ENCODE measurements at places on chromosomes 5 and 9.

DNA sequence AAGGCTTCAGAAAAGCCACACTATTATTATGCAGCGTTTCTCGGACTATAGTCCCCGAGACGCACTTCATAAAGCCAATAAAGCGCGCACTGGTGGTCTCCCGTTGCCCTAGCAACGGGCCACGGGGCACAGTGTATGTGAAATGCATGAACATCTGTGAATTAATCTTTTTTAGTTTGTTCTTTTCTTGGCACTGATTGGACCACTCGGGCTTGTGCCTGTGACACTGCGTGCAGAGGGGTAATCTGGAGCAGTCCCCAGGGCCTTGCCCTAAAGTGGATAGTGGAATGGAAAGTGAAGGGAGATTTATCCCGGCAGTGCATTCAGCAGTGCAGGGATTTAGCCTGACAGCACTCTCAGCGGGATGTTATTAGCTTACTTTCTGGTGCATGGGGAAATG is 92.1 kb downstream of the TLE4 start:
- DNase-seq, result no peak

DNA sequence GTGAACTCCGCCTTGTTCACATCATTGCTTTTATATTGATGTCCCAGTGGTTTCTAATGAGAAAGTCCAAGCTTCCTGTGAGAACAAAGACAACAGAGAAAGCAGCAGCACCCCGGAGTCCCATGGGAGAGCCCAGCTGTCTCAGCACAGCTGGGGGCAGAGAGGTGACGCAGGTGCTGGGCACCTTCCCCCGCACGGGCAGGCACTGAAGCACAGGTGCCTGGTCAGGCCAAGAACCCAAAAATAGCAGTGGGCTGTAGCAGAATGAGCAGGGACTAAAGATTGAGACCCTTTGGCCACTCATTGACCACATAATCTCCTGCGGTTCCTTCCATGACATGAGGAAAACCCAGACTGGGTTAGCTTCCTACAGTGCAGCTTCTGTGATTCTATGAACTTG is 18.8 kb downstream of the SRD5A1 start:
- no peak for DNase-seq

- DNase-seq, result no peak
Observed at GRCh38 chr9:126373241-126373640, 46.6 kb downstream of the MVB12B start.

DNA sequence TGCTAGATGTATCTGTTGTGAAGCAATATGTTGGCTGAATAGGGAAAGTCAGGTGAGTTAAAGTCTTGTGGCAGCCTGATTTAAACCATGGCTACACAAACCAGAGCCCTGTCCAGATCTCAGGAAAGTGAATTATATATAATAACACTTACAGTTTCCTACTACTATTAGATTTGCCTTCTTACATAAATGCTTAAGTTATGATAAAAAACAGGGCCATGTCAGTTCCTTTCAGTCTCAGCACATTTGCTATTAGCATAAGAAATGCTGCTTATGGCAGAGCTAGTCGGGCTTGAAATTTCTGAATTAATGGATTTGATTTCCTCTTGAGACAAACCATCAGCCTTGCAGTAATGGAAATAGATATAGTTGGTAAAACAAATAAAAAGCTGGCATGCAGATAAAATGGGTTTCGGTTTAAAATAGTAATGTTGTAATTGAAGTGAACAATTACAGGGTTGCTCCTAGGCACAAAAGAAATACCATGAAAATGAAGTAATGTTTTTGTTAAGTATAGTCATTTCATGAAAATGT is 664.2 kb upstream of the ZNF608 start:
- no peak for DNase-seq

DNA sequence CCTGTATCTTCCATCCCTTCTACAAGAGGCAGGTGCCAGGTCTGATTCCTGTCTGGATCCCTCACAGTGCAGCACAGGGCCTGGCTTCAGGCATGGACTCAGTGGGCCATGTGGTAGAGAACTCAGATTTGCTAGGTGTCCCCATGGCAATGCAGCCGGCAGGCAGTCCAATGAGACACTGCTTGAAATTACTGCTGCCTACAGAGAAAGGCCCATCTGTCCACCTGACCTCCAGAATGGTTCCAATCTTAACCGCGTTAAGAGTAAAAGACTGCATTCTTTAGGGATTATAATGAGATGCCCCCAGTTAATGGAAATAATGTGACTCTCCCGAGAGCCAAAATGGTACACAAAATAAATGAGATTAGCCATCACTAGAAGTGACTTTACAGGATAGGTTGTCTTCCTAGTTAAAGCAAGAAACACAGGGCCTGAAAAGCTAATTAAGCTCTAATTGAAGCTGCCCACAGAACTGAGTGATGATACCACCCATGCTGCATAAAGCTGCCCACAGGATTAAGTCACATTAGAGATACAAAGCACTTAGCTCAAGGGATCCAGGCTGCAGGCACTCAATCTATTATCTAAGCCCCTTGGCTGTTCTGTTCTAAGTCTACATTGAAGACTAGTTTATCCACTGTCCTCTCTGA is 11.4 kb downstream of the FAM193B start:
- DNase-seq, result no peak

DNA sequence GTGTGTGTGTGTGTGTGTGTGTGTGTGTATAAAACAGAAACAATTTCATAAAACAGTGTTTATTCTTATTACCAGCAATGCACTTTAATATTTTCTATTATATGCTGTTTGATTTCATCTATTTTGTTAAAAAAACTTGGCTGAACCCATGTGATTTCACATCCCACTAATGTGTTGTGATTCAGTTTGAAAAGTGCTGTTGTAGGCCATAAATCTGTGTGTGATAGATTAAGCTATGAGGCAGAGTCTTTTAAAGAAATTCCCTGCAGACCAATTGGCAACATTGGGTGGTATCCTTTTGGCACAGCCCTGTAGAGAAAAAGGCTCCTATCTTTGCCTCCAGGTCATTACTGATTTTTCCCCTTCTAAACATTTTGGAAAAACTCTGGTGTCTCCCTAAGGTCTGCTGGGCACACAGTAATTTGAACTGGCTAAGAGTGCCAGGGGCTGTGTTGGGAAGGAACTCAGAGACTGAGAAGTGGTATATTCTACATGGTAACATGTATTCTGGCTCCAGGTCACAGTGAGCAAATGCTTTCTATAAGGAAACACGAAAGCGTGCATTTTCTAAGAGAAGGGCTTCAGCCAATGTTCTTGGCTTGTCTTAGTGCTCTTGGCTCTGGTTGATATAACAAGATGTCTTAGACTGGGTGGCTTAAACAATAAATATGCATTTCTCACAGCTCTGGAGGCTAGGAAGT is 4.5 kb downstream of the CAMK4 start:
- no peak for DNase-seq

DNA sequence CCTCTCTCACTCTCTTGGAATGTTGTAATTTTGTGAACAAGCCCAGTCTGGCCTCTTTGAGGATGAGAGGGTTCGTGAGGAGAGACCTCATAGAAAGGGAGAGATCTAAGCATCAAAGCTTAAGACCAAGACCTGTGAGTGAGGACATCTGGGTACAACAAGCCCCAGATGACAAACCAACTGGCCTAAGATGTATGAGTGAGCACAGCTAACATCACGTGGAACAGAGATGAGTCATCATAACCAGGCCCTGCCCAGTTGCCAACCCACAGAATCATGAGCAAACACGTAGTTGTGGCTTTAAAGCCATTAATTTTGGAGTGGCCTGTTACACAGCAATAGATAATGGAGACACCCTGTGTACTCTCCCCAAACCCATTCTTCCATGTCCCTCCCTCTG is 439.1 kb upstream of the KIF2A start:
- no peak for DNase-seq

DNA sequence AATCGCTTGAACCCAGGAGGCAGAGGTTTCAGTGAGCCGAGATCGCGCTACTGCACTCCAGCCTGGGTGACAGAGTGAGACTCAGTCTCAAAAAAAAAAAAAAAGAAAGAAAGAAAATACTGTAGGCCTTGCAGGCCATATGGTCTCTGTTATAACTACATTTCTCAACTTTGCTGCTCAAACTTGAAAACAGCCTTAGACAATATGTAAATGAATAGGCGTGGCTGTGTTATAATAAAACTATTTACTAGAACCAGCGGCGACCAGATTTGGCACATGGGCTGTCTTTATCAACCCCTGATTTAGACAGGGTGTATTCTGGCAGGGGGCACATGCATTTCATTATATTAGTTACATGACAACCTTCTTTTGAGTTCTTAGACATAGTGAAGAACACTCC is 130.0 kb downstream of the C9orf152 start:
- DNase-seq, result no peak

DNA sequence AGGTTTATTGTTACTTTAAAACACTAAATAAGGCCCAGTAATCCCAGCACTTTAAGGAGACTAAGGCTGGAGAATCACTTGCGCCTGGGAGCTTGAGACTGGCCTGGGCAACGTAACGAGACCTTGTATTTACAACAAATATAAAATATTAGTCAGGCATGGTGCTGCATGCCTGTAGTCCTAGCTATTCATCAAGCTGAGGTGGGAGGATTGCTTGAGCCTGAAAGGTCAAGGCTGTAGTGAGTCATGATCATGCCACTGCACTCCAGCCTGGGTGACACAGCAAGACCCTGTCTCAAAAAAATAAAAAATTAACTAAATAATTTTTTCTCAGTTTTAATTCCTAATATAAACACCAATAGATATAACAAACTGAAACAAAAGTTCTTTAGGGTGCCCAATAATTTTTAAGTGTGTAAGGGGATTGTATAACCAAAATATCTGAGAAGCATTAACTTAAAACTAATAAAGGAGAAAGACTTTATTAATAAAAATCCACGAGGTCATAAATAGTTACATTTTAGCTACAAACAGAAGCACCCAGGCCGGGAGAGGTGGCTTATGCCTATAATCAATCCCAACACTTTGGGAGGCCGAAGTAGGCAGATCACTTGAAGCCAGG is 32.7 kb downstream of the FAM13B start:
- no peak for DNase-seq

- DNase-seq, result no peak
Observed at GRCh38 chr9:69834591-69835184, 14.1 kb downstream of the CFAP95 start.

DNA sequence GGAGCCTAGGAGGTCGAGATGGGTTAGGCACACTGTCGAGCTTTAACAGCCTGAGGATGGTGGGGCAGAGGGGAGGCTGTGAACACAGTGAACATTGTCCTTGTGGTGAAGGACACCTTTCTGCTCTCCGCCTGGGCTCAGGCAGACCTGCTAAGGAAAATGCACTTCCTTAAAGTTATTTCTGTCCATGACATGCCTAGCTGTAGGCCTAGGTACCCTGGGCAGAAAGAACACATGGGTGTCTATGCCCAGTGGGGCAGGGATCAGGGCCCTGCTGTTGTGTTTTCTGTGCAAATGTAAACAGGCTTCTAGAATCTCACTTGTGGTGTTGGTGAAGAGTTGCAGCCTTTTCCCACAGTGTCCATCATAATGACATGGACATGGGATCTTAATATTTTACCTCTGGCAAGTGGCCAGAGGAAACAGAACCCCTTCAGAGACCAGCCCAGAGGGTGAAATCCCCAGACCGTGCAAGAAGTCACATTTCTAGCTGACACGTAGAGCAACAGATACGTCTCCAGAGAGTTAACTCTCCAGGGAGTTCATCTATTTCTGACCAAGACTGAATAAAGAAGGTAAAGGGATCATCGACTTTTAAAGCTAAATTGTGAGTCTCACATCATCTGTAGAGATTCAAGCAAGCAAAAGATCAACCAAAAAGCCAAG is 79.2 kb downstream of the C9orf152 start:
- no peak for DNase-seq

GRCh38 chr5:164184158-164184557 is 678.7 kb downstream of the MAT2B start:
- DNase-seq, result no peak

GRCh38 chr5:80246995-80247729 is 8.7 kb downstream of the SERINC5 start:
- DNase-seq, result no peak
